Sciatic nerve (tissue), 2 donors: ENCODE measurements at places on chromosomes 4 and X.

- DNase-seq: peak; percentile 63
These were observed 30.1 kb downstream of the NOP14 start for GRCh38 chr4:2932951-2933565.

DNA sequence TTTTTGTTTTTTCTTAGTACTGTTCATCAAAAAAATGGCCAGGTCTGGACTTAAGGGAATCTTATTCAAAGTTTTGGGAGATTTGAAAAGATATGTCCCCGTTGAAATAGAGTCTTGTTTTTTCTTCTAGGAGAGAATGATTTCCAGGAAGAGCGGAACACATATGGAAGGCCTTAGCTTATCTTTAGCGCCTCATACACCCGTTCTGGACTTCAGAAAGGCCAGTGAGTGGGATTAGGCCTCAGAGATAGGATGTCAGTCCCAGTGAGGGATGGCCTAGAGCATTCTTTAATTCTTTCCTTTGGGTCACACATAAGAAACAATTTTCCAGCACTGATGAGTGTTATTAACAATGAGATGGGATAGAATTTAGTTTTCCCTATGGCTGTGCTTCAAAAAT is 54.5 kb upstream of the HAND2 start:
- no peak for DNase-seq

- no peak for DNase-seq
These were observed 17.8 kb downstream of the ZNF185 start for GRCh38 chrX:152915541-152916241.

GRCh38 chr4:139815778-139816601 is 150.4 kb downstream of the MGST2 start:
- peak; percentile 67 for DNase-seq

- DNase-seq: no peak
These were observed 224.6 kb downstream of the IL15 start for GRCh38 chr4:141860974-141861373.

DNA sequence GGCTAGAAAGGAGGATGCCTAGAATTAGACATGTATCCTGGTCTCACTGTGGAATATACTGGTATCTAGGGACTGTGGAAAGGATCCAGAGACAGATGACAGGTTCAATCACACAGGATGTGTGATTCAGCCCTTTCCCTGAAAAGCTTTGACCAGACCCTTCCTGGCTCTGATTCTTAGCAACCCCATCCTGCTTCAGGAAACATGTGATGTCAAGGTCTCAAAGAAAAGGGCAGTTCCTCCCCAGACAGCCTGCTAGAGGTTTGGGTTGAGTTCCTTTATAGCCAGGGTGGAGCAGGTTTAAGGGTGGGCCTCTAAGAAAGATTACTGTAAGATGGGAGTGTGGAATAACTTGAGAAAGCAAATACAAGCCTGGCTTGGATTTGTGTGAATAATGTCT is 3.0 kb downstream of the BMP15 start:
- DNase-seq: no peak

DNA sequence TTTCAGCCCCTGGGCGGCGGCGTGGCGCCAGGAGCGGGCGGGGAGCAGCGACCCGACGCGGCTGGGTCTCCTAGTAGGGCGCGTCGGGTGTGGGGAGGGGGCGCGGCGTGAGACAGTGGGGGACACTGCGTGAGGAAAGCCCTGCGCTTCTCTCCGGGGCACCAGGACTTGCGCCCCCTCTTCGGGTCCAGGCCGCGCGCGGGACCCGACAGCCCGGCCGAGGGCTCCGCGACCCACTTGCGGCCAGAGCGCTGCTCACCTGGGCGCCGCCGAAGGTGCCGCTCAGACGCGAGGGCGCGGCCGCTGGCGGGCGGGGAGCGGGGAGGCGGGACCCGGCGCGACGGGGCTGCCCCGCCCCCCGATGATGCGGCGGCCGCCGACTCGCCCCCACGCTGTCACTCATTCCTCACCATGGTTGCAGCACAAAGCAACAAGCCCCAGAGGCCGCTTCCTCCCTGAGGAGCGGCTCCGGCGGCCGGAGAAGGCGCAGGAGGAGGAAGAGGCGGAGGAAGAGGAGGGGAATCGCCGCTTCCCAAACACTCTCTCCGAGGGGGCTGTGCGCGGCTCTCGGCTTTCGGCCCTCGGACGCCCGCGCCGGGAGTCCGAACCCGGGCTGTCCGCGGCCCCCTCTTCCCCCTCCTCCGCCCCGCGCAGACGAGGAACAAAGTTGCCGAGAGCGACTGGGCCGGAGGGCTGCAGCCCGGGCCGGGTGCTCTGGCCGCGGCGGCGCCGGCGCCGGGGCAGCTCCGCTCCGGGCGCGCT is at the start of gene RAPGEF2:
TSS of gene RAPGEF2 (plus strand) at position 458 of the 762 bp plus-strand sequence. CDS start 1,084 bp downstream, outside the sequence.
- DNase-seq: peak; percentile 95

GRCh38 chr4:80027611-80028010 is 45.4 kb downstream of the ANTXR2 start:
- DNase-seq: no peak

GRCh38 chr4:160611181-160611580 is 1508.3 kb downstream of the RAPGEF2 start:
- no peak for DNase-seq

- no peak for DNase-seq
These were observed 6.6 kb downstream of the ABCD1 start for GRCh38 chrX:153731117-153731844.

GRCh38 chrX:70755850-70756249 is 152.7 kb downstream of the TEX11 start:
- DNase-seq: no peak

- no peak for DNase-seq
These were observed 19.5 kb upstream of the FGF2 start for GRCh38 chr4:122806981-122807679.

DNA sequence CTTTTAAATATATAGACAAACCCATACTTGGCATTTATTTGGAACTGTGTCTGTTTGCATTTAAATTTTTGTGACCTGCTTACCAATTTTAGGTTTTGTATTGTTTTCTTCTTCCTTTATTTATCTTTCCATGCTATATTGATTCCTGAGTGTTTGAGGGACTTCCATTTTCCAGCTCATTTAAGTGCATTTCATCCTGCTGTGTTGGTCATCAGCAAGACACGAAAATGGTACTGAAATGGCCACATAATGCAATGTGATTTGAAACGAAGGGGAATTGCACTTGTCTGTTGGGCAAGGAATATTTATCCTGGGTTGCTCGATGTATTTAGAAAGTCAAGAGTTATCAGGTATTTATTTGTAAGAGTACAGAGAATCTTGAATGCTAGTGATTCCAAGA is 524.3 kb upstream of the MAGEB2 start:
- no peak for DNase-seq

DNA sequence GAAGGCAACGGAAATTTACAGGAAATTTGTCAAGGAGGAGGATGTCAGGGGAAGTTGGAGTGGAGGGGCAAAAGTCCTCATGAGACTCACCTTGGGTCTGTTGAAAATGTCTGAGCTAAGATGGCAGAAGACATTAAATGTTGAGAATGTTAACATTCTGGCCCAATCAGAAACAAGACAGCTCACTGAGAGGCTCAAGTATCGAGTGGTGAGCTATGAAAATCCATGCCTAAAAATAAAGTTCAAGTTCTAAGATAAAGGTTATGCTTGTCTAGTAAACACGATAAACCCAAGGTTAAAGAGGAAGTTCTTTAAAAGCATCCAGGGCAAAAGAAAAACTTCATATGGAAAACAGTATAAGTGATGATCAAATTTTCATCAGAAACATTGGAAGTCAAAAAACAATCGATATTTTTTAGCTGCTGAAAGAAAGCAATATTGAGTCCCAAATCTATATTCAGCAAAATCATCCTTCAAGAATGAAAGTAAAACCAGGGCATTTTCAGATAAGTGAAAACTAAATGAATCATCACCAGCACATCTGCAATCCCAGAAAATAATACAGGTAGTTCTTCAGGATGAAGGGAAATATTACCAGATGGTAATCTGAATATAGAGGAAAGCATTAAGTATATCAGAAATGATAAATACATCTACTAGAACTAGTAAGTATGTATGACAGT is 462.4 kb downstream of the TLL1 start:
- no peak for DNase-seq

DNA sequence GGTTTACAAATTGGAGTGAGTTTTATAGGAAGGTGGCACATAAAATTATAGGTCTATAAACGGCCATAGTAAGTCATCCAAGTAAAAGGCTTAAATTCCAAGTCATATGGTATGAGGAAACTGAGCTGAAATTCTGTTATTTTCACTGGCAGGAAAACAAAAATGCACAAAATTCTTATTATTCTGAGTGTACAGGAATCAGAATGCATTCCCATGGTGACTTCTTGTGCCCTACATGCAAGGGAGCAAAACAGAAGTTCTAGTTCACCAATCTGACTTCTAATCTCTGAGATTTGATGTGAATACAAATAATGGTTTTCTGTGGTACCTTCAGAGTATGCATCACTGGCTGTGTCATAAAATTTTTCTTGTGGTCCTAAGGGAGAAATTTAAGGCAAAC is 102.9 kb downstream of the CLCN4 start:
- DNase-seq: no peak

- no peak for DNase-seq
These were observed 102.6 kb upstream of the PDE5A start for GRCh38 chr4:119731146-119731742.
